ENCODE measurements at places on chromosomes 2 and 18.

DNA sequence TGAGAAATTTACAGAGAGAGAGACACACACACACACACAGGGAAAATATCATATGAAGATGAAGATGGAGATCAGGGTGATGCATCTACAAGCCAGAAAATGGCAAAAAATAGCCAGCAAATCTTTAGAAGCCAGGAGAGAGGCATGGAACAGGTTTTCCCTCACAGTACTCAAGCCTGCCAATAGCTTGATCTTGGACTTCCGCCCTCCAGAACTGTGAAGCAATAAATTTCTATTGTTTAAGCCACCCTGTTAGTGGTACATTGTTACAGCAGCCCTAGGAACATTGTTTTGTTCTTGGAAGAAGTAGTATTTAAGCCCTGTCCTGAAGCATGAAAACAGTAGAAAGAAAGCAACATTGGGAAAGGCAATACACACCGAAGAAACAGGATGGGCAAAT lies 292.0 kb upstream of the LRP1B start:
- no peak for DNase-seq

- DNase-seq, result no peak
Observed at GRCh38 chr2:135825550-135826176, 11.3 kb downstream of the LCT start.

DNA sequence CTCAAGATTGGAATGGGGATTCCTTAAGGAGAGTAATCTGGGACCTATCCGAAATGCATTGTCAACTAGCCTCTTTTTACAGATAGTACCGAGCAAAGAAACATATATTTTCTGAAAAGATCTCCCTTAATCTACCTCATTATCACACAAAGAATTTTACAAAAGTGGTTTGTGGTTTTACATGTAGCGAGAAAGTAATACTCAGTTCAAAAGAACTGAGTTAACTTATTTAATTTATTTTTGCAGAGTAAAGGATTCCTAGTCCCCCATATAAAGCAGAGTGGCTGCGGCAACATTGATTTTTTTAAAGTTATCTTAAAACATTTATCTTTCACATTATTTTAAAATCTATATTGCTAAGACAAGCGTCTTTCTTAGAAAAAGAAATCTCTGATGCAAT lies 15.9 kb upstream of the SOS1 start:
- DNase-seq, result no peak

- DNase-seq, result no peak
Observed at GRCh38 chr2:239382384-239382880, 18.4 kb downstream of the HDAC4 start.

Measured in stimulated activated naive CD8-positive, alpha-beta T cell treated with anti-CD3 and anti-CD28 coated beads, Interleukin-15, Interleukin-2, amounts not matched to agents 100 U/mL and 50 U/mL, for 24 hours (primary cell).